ENCODE measurements at places on chromosomes 4 and X.

GRCh38 chr4:140027101-140027500, 126.9 kb downstream of the MAML3 start:
- ATAC-seq: no peak

GRCh38 chrX:129445436-129445835, 77.9 kb downstream of the SMARCA1 start:
- ATAC-seq: no peak

DNA sequence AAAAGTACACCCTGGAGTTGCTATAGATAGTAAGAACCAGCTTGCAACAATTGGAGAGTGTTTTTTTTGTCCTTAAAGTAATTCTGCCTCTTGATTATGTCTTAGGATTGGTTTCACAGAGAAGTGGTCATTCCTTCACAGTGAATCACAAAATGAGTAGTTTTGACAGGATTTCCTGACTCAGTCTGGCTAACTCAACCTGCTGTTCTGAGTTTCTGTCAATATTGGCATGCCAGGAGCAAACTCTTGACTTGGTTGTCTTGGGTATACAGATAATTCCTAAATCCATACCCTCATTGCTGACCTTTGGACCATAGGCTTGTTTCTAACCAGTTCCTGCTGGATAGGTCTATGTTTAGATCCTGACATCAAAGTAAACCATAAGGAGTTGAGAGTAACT, 9.4 kb downstream of the FHIP1A start:
- ATAC-seq: no peak

GRCh38 chr4:184114431-184114830, 103.2 kb downstream of the ENPP6 start:
- ATAC-seq: no peak

GRCh38 chr4:89754531-89754930, 82.4 kb downstream of the SNCA start:
- no peak for ATAC-seq

DNA sequence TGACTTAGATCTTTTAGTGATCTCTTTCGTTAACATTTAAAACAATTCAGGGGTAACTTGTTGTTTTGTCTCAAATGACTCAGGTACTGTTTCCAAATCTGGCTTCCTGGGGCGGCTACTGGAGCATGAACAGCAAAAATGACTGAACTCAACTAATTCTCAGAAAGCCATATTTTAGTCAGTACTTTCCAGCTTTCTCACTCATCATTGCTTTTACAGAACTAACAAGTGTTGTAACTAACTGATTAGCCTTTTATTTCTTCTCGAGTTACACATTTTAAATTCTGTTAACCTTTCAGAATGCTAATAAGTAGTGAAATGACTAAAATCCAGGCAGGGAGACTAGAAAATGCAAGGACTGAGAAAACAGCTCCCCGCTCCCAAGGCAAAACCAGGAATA, 55.3 kb downstream of the JADE3 start:
- peak; percentile 88 for ATAC-seq

- no peak for ATAC-seq
Measured at GRCh38 chrX:15505101-15505500, 4.5 kb downstream of the BMX start.

DNA sequence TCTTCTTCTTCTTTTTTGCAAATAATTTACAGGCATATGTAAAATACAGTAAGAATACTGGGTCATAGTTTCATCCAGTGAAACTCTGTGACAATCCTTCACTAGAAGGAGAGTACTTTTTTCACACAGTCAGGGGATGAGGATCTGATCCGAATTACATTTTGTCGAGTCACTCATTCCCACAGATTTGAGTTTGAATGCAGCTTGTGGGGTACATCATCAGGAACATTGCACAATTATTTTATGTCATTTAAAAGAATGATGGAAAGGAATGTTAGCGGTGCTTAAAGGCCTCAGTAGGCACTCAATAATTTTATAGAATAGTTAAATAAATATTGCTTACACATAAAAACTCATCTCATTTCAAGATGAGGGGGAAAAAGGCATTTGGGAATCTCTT, 88.6 kb downstream of the CHRNA9 start:
- ATAC-seq: no peak

- no peak for ATAC-seq
Measured at GRCh38 chr4:76341063-76341462, 34.5 kb downstream of the STBD1 start.

DNA sequence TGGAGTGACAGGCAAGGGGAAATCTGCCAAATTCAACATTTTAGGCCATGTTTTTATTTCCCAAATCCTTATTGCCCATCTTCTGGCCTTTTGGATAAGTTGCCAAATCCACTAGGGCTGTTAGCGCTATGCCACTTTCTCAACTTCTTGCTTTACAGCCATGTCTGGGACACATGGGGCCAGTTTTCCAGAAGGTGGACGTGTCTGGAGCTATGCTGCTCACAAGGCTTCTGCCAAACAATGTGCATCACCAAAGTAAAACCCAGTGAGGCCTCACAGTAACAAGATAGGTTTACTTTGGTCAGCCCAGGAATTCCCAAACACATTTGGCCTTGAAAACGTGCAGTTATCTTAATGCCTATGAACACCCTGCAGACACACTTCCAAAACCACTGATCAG, 142.9 kb downstream of the MID1 start:
- no peak for ATAC-seq

DNA sequence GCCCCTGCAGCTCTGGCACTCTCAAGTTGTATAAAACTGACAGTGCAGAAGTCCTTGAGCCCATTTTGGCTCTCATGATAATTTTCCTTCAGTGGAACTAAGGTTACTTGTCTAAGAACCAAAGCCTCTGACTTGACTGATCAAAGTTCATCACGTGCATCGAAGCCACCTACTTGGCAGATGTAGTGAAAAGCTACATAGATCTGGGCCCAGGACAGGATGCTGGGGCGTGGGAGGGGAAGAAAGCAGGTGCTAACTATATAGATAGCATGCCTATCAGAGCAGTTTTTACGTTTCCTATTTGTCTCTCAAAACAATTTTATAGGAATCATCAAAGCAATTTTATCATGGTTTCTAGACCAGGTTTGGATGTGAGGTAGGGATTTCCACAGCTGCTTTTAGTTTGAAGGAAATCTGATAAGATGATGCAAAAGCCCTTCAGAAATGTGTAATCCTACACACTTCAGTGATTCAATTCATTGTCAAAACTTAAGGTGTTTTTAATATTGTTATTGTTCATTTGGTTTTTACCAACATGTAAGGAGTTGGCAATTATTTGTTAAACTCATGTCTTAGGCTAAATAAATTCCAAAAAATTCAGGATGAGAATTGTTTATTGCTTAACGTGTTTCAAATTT, 1.2 kb upstream of the CD40LG start:
- ATAC-seq: no peak

GRCh38 chr4:178138491-178138890, 696.3 kb upstream of the AGA start:
- ATAC-seq: no peak

GRCh38 chr4:10364194-10364593, 93.0 kb downstream of the ZNF518B start:
- ATAC-seq: no peak

DNA sequence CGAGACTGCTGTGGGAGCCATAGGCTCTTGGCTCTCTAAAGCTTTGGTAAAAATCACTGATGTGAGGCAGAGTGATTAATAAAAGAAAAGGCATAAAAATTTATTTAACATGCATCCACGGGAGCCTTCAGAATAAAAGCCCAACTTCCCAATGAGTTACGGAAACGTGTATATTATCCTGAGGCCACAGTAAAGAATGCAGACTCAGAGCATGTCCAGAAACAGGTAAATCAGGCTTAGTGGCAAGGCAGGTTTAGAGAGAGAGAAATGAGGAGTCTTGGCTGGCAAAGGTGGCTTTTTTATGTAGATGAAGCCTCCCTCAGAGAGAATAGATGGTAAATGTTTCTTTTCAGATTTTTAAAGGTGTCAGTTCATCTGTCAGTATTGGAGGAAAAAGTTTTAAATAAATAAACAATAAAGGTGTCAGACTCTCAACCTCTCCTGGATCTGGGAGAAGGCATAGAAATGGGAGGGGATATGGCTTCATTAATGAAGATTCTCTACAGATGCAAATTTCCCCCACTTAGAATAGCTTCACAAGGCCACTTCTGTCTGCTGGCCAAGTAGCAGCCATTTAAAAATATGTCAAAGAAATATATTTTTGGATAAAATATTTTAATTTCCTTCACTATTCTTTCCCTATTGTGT, 24.0 kb downstream of the C4orf51 start:
- ATAC-seq: no peak

DNA sequence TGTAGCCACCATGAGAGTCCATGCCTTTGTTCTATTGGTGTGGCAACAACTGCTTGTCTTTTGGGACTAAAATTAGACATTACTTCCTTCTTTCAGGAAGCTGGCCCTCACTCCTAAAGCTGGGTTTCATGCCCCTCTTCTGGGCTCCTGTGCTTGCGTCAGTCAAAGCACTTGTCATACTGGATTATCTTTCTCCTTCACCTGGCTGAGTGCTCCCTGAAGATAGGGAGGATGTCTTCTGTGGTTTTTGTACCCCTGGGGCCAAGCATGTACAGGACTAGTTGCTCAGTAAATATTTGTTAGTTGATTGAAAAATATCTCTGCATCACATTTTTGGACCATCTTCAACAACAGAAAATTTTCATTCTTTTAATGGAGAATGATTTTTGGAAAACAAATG, 26.1 kb upstream of the LONRF3 start:
- no peak for ATAC-seq

DNA sequence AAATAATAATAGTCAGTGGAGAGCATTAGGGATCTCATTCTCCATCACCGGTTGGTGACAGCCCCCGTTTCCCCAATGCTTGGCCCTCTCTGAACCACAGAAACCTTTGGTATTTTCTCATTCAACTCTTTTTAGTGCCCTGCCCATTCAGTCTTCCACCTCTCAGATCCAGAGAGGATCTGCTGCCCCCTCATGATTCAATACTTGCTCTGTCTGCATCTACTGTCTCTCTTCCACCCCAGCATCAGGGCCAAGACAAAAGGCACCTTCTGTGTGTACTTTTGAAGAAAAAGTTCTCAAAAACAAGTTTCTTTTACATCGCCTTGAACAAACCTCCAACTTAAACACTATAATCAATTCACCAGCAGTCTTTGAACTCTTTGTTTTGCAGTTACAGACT, 19.3 kb downstream of the CLTRN start:
- ATAC-seq: no peak

DNA sequence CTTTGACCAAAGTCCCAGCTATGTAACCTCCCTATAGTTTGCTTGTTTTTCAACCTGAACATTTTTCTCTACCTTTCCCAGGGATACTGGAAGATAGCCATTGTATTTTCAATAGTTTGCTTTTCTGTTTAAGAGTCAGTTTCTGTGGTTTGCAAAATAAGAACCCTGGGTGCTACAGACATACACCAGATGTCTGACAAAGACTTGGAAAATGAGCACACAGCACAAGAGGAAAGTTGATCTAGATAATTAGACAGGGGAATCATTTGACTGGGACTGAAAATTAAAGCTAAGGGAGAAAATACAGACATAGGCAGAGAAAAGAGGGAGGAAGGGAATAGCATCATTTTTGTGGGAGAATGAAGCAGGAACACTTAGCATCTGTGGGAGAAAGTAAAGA, 218.3 kb upstream of the CNKSR2 start:
- ATAC-seq: no peak

DNA sequence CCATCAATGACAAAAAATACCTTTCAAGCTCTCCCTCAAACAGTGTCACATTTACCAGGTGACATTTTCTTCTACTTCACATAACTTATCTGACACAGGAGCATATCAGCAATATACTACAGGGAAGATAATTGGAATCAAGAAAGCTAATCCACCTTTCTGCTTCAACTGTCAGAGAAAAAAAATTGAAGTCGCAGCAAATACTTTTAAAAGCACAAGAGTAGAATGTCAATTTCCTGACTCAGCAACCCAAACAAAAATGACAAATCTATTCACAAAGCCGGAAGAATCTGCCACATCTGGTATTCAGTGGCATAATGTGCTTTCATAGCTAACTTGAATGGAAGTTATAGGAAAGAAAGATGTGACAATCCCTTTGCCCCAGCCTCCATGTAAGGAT, 36.7 kb downstream of the AGA start:
- no peak for ATAC-seq

DNA sequence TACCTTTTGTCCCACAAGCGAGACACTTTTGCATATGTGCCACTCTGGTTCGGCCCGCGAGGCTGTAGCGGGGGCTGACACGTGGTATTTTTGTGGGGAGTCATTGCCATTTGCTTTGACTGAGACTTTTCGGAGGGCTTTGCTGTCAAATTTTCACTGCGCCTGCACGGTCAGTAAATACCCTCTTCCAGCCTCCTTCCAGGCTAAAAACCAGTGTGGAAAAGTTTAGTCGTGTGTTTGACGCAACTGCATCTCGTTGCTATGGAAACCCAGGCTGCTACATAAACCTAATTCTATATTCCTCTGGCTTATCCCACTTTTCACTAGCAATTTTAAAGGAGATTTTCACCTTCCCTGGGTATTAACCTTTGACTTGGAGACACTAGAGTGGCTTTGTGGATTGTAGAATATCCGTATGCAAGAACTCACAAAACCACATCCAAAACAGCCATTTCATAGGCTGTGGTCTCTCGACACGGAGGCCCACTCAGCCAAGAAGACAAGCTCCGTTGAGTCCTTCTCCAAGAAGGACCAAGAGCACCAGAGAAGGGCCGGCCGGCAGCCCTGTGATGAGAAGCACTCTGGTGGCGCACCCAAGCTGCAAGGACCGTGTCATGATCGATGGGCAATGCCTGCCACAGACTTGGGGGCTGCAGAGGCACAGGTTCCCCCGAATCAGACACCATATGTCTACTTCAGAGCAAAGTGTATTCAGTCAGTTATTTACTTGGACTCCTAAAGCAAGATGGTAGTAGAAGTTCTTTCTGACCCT, 38.4 kb upstream of the ENPP6 start:
- ATAC-seq: no peak

- ATAC-seq: no peak
Measured at GRCh38 chrX:153714256-153714655, 9.9 kb downstream of the BCAP31 start.

GRCh38 chrX:63270873-63271272, 80.3 kb downstream of the SPIN4 start:
- ATAC-seq: no peak

DNA sequence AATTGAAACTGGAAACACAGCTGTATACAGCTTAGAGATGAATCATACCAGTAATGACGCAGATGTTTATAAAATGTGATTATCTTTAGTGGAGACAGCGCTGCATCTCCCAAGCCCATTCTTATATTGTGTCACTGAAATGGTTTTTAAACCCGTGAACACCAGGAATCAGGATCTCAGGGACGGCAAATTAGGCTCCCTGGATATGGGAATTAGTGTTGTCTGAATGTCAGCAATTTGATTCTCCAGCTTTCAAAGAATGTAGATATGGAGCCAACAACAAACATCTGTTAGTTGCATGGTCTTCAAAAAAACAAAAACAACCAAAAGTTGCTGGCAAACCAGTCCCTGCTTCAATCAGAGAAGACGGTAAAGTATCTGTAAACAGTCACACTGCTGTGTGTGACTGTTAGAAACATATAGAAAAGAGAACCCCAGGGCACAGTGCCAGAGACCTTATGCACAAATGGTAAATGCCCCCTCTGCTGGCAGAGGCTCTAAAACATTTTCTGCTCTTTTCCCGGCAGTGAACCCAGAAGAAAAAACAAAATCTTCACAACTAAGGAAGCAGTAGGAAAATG, 351.9 kb upstream of the FTHL17 start:
- no peak for ATAC-seq
